DMS153 (cell line): ENCODE measurements at places on chromosomes 7 and 10.
A peak's percentile ranks its signal among the peaks of the same experiment; 100 is the strongest.

- no peak for DNase-seq
Measured at GRCh38 chr10:22666287-22667092, 47.9 kb downstream of the PIP4K2A start.

- DNase-seq = no peak
Measured at GRCh38 chr7:105084581-105084980, 70.6 kb downstream of the KMT2E start.

DNA sequence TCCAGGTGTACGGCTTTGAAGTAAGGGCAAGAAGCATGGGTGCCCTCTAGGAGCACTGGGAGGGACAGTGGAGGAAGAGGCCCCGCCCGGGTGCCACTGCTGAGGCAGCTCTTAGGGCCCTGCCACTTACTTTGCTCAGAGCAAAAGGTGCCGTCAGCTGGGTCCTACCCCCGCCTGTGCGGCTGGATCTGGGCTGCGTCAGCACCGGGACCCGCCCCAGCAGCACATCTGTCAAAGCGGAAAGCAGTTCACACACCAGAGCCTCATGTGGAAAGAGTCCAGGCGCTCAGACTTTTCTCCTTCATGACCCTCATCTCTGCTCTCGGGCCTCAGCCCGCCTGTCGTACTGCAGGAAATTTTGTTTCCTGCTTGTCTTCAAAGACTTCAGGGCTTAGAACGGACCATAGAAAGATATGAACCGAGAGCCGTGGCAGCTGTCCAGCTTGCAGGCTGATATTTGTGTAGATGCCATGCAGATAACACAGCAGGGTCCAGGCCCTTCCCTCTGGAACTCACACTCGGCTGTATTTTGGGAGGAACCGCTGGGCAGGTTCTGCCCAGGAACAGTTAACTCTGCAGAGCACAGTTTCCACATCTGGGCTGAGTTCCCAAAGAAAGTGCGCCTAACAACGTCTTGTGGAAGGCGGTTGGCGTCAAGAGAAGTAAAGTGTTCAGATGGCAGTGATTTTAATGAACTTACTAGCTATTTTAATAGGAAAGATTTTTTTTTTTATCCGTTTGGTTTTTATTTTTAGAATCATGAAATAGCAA, 44.3 kb upstream of the PRKAR1B start:
- DNase-seq = no peak

DNA sequence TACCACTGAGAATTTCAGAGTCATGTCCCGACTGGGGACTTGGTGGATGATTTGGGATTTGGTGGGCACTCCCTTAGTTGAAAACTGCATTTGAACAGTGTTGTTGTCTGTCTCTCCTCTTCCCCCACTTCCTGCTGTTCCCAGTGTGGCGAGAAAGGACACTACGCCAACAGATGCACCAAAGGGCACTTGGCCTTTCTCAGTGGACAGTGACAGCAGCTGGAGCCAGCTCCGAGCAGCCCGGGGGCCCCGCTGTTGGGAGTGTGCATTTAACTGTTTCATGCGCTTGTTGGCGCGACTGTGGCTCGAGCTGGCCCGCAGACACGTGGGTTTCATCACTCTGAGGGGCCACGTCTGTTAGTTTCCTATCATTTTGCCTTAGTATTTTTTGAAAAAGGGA, 9.7 kb downstream of the ATP5MF start:
- DNase-seq = no peak

GRCh38 chr7:107173191-107173590, 4.4 kb downstream of the HBP1 start:
- peak; percentile 32 for DNase-seq

- no peak for DNase-seq
Measured at GRCh38 chr7:100472854-100473499, 6.0 kb downstream of the TSC22D4 start.

GRCh38 chr10:106652279-106652678, 512.2 kb downstream of the SORCS1 start:
- no peak for DNase-seq

GRCh38 chr10:68784476-68784875, 42.9 kb upstream of the STOX1 start:
- DNase-seq = no peak

DNA sequence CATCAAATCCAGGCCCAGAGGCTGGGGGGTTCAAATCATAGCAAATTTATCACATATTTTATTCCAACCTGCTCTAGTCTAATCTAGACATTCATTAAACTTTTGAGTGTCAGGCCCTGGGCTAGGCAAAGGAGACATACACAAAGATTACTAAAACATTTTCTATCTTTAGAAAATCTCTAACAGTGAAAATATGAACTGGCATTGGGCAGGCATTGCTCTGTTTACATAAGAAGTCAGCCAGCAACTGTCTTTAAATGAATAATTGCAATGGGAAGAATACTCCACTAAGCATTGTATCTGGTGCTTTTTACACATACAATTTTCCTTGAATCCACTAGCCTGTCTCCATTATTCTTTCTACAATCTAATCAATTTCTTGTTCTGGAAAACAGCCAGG, 222.5 kb upstream of the LRRN3 start:
- no peak for DNase-seq

DNA sequence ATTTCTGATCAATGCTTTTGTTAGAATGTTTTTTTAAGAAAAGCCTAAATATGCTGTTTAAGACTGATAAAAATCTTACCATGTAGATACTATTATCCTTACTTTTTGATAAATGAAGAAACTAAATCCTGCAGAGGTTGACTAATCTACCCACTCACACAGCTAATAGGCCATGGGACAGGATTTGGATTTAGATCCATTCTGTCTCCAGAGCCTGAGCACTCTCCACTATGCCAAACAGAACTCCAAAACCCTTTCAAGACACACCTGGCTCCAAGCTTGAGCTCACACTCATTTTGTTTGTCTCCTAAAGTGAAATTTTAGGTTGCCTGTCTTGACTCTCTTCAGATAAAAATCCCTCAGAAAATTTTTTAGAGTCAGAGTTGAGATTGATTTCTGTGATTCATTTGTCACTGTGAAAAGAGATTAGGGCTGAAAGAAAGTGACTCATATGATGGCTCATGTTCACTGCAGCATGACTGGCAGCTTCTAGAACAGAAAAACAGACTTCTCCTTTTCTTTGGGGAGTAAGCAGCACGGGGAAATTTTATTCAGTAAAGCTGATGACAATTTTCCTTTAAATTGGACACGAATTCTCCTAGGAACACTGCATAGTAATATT, 132.3 kb upstream of the POT1 start:
- no peak for DNase-seq

DNA sequence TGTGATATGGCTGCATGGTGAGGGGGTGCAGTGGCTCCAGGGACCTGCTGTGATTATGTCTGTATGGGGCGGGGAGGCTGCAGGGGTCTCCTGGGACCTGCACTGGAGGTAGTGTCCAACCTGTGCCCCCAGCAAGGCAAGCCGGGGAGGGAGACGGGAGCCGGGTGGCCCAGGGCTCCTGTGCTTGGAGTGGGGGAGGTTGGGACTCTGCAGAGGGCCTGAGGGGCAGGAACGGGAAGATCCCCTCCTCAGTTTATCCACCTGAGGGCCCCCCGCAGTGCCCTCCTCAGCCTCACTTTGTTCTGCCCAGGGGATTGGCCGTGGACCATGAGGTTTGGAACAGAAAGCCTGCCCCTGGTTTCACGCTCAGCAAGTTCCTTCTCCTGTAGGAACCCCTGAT, 22.8 kb upstream of the PWWP2B start:
- DNase-seq = no peak

GRCh38 chr10:131204406-131205152, 106.9 kb downstream of the TCERG1L start:
- DNase-seq = no peak

DNA sequence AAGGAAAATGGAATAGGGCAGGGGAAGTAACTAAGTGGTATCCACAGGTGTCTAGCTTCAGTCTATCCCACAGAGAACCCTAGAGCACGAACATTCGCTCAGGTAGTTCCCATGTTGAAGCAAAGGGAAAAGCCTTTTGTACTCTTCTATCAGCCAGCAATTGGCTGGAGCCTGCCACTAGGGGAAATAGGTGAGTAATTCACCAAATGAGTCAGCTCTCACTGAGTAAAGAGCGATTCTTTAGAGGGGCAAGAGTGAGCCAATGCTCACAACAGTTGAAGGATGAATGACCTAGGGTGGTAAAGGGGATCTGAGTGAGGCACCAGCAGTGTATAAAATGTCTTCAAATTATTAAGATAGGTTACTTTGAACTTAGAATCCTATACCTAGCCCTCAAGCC, 94.1 kb upstream of the ZNF800 start:
- no peak for DNase-seq

DNA sequence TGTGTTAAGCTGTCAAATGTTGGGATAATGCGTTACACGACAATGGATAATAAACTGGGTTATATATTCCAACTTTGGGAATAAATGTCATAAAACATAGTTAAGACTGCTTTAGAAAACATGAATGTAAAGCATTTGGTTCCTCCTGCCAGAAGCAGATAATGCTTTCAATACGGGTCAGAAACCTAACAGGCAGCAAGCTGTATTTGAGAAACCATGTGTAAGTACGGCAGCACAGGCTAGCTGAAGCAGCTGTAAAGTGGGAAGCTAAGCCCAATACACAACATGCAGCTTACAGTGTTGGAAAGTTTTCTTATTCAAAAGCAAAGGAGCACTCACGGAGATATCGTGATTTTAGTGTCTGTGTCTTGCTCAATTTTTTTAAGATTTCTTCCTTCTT, 46.5 kb downstream of the MALSU1 start:
- DNase-seq = no peak

GRCh38 chr7:51772190-51772589, 455.6 kb upstream of the COBL start:
- no peak for DNase-seq

DNA sequence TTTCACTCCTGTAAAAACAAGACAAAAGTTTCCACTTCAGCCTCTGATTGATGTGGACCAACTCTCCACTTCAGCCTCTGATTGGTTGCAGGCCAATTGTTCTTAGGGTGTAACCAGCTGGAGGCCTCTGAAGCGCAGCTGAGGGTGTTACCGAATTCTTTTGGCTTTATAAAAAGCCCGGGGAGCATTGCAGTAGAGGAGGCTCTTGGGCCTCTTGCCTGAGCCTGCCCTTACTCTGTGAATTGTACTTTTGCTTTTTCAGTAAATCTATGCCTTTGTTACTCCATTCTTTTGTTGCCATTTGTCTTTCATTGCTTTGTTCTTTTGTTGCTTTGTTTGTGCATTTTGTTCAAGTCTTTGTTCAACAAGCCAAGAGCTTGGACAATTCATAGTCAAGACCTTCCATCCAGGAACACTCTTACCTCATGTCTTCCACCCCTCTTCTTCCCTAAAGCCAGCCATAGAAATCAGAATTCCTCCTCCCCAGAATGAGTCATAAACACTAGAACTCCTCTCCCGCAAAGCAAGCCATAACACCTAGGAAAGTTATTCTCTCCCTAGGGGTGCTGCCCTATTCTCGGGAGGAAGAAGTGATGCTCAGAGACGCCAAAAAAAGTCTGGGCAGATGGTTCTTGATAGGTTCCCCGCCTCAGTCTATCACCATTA, 53.5 kb upstream of the ARMC3 start:
- peak; percentile 63 for DNase-seq

DNA sequence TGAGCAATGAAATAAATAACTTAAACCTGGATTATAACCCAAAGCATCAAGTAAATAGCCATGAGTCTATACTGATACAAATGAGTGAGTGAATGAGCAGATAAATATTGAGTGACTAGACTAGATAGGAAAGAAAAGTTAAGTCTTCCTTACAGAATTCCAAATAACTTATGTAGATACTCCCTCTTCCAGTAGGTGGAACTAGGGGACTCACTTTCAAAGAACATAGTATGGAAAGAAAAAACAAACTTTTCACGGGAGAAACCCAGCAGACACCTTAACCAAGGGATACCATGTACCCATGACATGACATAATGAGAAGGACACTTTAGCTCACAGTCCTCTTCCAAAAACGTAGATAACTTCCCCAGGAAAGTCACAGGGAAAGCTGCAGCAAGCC, 32.2 kb downstream of the CSGALNACT2 start:
- DNase-seq = no peak
